ENCODE measurements at places on chromosomes 7 and 10.

GRCh38 chr10:89278900-89279392, 22.9 kb upstream of the IFIT2 start:
- no peak for DNase-seq

GRCh38 chr7:66283003-66283920, 78.1 kb downstream of the TPST1 start:
- DNase-seq = no peak

GRCh38 chr7:104984585-104985258, 29.3 kb upstream of the KMT2E start:
- DNase-seq = peak; percentile 52

DNA sequence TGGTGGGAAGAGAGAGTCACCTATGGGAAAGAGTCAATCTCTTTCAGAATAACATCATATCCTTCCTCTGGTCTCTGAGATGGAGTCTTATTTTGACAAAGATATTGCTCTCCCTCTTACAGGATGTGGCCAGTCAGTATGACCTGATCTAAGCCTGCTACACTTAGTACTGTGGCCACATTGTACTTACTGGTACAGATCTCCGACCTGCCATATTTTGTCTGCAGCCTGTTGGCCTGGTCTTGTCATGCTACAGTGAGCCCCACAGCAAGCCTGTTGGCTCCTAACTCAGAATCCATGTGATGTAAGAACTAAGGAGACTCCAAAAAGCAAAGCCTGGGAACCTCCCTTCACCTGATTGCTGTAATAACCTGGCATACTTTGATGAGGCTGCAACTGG, 377.8 kb downstream of the SFMBT2 start:
- DNase-seq = no peak

GRCh38 chr7:132575419-132575981, 770 bp downstream of the PLXNA4 start:
- DNase-seq = peak; percentile 66

DNA sequence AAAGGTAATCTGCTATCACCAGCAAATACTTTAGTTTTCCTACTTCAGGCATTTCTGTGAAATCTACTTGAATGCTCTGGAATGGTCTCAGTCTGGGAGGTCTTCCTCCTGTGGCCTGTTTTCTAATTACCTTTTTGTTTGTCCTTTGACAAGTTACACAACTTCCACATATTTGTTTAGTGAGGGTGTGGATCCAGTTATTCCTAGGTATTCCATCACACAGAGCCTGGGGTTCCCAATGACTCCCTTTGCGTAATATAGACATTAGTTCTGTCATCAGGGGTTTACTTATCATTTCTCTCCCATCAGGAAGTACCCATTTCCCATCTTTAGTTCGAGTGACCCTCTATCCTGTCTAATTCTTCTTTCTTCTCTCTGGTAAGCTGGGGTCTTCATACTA, 28.1 kb upstream of the ELOVL3 start:
- DNase-seq = no peak

- no peak for DNase-seq
Observed at GRCh38 chr7:35316549-35316948, 62.6 kb upstream of the TBX20 start.

- no peak for DNase-seq
Observed at GRCh38 chr10:131144711-131145375, 166.7 kb downstream of the TCERG1L start.

GRCh38 chr10:133158756-133159610, 1.0 kb upstream of the KNDC1 start:
- no peak for DNase-seq

Data from Kasumi-1 (cell line).